ENCODE measurements at places on chromosomes 1 and 21.

GRCh38 chr1:7295946-7296345, 475.1 kb upstream of the VAMP3 start:
- no peak for DNase-seq

DNA sequence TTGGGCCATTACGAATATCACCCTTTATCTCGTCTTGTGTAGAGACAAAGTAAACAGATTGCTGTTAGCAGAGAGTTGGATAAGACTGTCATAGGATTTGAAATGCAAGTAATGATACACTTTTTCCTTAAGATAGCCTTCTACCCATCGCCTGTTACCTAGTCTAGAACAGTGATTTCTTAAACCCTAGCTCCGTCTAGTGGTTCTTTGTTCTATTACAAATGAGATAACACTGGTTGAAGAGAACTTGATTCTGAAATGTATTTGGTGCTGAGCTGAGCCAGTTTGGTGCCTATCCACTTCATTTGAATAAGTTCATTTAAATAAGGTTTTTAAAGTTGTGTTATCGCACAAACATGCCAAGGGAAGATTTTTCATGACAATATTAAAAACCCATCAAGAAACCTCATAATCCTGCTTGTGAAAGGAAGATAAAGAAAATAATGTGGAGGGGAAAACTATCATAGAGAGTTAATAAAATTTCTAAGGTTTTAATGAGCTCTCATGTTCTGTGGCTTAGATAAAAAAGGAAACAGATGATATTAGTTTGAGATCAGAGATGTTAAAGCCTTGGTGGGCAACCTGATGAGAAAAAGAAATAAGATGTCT, 1.5 kb upstream of the KCNH1 start:
- DNase-seq, result no peak

DNA sequence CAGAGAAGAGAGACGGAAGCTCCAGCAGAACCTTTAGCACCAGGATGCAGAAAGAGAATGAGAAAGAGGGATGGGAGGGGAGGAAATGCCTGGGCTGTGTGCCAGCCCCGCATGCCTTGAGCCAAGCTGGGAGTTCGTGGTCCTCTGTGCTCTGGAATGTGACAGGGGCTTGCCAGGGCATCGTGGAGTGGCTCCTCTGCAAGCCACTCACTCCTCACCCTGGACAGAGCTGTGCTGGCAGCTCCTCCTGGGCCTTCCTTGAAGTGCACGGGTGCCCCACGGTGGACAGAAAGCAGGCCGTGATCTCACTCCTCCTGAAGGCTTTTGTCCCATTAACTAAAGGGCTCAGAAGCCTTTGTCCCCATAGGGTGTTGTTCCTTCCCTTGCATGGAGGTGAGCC, 34.8 kb upstream of the PRELP start:
- DNase-seq, result no peak

DNA sequence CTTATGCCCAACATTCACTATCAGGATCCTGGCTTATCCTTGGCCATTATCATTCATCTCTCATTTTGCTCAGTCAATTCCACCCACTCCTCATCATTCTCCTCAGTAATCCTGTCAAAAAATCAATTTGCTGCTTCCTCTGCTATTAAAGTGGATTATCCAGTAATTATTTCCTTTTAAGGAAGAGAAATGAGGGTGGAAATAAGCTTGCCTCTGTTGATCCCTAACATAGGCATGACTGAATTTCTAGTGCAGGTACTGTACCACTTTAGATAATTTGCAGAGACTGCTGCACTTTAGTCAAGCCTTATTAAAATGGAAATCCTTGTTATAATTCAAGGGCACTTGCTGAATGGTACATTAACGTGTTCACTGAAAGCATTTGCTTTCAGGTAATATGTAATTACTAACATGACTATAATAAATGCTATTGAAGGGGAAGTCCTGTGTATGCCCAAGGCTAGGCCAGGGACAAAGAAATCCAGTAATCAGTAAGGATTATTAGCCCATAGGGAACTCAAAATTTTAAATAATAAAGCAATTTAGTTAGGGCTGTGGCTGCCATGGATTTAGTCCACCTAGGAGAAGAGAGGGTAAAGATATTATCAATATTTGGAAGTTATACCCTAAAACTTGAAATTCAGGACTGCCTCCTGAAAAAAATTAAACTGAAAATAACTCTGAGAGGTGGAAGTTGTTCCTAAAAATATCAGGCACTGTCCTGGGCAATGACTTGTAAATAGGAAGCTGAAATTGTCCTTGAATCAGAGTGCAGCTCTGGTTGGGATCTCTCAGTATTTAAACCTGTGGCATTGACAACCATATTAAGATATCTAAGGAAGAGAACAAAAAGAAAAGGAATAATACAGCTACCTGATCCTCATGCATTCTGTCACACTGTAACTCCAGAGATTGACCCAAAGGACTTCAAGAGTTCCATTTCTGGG, 43.4 kb downstream of the RGS2 start:
- no peak for DNase-seq

GRCh38 chr1:156676820-156677615, at the start of gene NES:
TSS of gene NES (minus strand) at chr1:156677407. CDS start at chr1:156677264, 143 bp downstream.
- DNase-seq, result no peak

- no peak for DNase-seq
Measured at GRCh38 chr1:72064196-72065075, 217.9 kb downstream of the NEGR1 start.
